ENCODE measurements at places on chromosomes 11 and 22.

GRCh38 chr22:28268850-28269249 is 349.8 kb upstream of the PITPNB start:
- no peak for DNase-seq

DNA sequence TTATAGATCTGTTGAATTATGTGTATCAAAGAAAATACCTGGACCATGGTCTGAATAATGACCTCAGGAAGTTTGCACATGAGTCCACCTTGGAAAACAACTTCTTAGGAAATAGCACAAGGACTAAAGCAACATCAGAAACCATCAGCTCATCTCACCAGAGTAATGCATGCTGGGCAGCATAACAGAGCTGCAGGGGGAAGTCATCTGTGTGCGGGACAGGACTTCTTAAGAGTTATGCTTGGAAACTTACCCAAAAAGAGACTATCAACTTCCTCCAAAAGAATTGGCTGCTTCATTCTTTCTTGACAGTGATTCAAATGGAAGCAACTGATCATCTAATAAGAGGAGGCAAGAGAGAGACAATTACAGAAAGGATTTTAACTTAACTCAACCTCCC is 2.5 kb downstream of the OR56B4 start:
- no peak for DNase-seq

DNA sequence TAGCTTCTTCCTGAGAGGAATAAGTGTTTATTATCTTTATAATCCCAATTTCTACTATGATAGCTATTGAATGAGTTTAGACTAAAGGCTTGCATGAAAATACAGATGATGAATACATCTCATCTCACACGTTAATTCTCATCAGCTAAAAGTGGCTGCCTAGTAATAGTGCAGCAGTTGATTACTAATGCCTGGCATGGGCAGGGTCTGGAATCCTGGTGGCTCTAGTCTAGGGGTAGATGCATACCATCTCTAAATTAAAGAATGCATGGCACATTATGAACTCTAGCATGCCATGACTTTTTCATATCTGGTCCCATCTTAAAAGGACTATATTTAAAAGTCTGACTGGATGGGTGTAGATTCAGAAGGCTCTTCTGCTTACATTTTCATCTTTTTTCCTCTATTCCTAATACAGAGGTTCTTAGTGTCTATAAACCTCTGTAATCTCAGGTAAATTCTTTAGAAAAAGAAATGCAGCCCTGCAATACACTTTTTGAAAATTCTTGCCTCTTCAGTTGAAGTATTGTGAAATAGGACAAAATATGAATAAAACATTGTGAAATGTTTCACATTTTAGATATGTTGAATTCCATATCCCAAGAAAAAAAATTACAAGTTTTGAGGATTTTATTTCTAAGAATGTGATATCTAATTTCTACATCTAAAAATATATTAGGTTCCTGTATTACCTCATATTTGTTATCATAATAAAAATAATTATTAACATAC is 187.6 kb downstream of the C11orf87 start:
- no peak for DNase-seq

DNA sequence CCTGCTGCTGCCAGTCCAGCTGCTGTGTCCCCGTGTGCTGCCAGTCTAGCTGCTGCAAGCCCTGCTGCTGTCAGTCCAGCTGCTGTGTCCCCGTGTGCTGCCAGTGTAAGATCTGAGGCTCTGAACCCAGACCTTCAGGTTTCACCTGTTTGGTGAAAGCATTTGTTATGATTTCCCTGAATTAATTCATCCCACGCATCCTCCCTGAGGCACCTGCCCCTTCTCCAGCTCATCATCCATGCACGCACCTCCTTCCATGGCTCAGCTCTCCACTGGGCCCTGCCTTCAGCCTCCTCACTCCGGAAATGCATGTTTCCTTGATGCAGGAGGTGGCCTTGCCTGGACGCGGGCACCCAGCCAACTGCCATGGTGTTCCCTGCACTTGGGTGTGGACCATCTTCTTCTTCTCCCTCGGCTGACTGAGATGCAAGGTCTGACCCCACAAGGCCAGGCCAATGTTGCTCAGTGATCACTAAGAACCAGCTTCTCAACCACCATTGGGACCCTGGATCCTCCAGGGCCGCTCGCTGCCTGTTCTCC is 788 bp downstream of the KRTAP5-10 start:
- DNase-seq = no peak

DNA sequence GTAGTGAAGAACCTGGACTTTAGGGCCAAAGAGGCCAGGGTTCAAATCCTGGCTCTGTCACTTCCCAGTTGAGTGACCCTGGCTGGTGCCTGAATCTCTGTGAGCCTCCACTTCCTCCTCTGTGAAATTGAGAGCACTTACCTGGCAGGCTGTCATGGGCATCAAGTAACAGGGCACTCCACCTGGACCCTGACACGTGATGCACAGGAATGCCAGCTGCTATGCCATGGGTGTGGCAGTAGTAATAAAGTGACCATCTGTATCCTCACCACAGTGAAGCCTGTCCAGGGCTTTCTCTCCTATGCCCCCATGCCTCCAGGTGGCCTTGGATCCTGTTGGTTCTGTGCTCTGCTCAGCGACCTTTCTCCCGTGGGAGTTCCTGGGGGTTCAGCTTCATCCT is 29.8 kb upstream of the PPP6R3 start:
- no peak for DNase-seq

DNA sequence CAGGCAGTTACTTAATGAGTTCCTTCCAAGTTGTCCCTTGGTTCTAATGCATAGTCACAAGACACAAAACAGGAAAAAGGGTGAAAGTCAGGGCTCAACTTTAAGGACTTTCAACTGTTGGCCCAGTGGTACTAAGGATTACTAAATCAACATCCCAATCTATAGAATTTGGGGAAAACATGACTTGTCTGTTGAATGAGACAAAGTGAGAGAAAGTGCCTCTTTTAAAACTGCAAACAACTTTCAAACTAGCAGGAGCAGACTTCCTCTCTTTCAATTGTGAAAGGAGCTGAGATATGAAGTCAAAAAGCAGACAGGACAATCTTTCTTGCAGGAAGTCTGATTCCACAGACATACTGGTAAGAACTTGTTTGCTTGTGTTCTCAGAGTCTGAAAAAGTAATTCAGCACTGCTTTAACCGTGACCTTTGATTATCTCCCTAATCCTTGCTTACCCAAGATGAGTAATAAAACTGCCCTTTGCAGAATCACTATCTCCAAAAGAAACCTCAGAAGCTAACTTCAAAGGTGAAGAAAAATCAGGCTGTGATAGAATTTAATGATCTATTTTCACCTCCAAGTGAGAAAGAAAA is 960.7 kb upstream of the RAG2 start:
- DNase-seq = no peak

- no peak for DNase-seq
Measured at GRCh38 chr22:48798281-48799226, 1029.1 kb downstream of the BRD1 start.

- no peak for DNase-seq
Measured at GRCh38 chr11:78838417-78838816, 263.8 kb upstream of the NARS2 start.
